Umbilical cord (tissue), 2 donors: ENCODE measurements at places on chromosomes 3 and 15.

- no peak for DNase-seq
These were observed 752.0 kb upstream of the GRM7 start for GRCh38 chr3:6108957-6109356.

DNA sequence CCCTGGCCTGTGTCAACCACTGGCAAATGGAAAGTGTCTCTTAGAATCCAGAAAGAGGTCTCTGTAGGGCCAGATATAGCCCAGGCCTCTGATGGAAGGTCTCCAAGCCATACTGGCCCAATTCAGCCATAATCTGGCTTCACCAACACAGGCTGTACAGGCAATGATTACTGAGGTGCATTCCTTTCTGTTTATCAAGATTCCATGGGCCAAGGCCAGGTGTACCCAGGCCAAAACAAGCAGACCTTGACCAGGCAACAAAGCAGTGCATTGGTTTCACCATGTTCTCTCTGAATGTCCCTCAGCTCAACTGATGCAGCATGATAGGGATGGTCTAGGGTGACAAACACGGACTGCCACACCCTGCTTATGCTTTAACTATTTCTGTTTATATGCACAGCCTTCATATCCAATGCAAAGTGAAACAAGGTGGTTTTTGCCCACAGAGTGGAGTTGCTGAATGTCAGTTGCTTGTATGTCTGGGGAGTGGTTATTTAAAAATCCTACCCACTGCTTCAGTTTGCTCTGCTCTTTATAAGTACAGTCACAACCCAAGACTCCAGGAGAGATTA lies 25.2 kb downstream of the CCNL1 start:
- DNase-seq, result no peak

- peak; percentile 21 for DNase-seq
These were observed 21.1 kb upstream of the CMTM8 start for GRCh38 chr3:32217339-32217738.

- DNase-seq, result no peak
These were observed 167.3 kb upstream of the THBS1 start for GRCh38 chr15:39413558-39413957.

DNA sequence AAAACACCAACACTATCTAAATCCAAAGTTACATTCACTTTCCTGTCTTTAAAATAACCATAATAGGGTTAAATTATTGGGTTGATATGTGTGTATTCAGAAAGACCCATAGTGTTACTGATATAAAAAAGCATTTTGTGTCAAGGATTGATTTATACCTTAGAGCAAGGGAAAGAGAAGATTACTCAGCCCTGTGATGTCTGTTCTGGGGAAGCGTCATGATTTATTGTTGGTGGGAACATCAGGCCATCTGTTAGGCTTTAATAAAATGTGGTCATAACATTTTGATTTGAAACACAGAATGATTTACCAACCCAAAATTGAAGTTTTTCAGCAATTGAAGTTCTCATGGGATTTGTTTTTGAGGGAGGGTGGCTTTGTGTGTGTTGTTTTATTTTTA lies 33.2 kb downstream of the SIDT1 start:
- no peak for DNase-seq

- DNase-seq, result no peak
These were observed 39.9 kb upstream of the SLC9A9 start for GRCh38 chr3:143888166-143888565.

GRCh38 chr3:13605555-13605954 lies 56.6 kb downstream of the FBLN2 start:
- no peak for DNase-seq

DNA sequence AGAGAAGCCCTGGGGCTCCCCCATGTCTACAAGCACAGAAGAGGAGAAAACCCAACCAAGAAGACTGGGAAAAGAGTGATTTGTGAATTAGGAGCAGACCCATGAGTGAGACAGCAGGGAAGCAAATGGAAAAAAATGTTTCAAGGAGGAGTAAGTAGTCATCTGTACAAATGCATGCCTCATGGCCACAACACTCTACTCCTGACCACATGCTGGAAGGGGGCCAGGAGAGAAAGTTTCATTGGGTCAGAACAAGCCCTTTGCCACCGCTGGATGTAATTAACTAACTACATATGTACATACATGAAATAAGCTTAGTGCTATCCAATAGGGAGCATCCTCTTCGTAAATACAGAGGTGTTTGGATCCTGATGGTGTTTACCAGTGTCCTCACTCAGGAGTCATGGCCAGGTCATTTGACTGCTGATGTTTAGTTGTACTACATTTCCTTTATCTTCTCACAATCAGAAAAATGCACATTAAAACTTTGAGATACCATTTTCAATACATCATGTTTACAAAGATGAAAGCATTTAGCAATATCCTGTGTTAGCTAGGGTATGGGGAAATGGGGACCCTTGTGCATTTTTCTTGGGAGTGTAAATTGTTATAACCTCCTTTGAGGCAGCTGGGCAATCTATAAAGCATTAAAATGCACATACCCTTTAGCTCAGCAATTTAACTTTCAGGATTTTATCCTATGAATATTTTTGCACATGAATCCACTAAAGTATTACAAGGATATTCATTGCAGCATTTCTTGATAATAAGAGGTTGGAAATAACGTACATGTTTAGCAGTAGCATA lies 27.1 kb downstream of the CLRN1 start:
- no peak for DNase-seq

DNA sequence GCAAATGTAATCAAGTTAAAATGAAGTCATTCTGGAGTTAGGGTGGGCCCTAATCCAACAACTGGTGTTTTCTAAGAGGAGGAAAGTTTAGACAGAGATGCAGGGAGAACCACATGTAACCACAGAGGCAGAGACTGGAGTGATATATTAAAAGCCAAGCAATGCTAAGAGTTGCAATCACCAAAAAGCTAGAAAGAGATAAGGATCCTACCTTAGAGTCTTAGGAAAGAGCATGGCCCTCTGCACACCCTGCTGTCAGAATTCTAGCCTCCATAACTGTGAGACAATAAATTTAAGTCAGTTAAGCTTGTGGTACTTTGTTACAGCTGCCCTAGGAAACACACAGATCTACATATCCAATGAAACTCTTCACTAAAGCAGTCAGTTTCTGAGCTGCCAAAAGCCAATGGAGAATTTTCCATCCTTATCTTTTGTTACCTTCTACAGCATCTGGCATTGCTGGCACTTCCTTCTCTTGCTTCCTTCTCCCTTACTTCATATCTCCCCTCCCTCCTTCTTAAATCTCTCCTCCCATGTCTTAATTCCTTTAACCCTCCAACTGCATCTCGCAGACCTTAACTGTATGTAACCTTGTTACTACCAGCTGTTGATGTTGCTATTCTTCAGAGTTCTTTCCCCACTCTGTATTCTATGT lies 11.2 kb downstream of the DCBLD2 start:
- DNase-seq, result peak; percentile 47

GRCh38 chr3:28617821-28618220 lies 269.2 kb upstream of the AZI2 start:
- no peak for DNase-seq

GRCh38 chr3:113255100-113255853 lies 43.9 kb downstream of the BOC start:
- DNase-seq, result peak; percentile 34

GRCh38 chr3:39098473-39099000 lies 8.9 kb downstream of the GORASP1 start:
- DNase-seq, result no peak

GRCh38 chr3:36149447-36149865 lies 230.8 kb upstream of the STAC start:
- no peak for DNase-seq

DNA sequence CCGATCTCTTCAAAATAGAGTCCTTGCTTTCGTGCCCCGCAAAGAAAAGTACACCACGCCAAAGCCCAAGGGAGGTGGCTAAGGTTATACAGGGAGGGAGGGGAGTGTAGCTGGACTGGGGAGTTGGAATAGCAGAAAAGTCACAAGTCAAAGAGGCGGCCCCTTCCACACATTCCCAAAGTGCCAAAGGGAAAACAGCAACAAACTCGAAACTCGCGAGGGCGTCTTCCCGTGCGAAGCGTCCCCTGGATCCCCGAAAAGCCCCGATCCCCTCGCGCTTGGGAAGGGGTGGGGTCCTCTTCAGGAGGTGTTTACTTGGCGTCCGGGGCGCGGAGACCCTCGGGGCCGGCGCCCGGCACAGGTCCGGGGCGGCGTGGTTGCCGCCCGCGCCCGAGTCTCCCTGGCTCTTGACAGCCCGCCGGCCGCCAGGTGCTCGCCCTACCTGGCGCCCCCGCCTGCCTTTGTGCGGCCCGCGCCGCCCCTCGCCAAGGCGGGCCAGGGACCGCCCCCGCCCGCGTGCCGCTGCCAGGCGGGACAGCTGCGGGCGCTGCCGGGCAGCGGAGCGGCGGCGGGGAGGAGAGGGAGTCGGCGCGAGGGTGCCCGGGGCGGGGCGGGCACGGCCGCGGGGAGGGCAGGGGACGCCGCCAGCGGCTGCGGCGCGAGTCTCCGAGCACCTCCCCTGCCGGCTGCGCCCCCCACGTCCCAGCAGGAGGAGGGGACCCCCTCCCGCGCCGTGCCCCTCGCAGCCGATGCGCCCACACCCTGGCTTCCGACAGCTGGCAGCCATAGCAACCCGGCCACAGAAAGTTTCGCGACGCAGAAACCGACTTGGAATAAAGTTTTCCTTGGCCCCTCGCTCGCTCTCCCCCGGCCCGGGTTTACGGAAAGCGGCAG lies 966 bp downstream of the MYO1E start:
- DNase-seq, result peak; percentile 39

DNA sequence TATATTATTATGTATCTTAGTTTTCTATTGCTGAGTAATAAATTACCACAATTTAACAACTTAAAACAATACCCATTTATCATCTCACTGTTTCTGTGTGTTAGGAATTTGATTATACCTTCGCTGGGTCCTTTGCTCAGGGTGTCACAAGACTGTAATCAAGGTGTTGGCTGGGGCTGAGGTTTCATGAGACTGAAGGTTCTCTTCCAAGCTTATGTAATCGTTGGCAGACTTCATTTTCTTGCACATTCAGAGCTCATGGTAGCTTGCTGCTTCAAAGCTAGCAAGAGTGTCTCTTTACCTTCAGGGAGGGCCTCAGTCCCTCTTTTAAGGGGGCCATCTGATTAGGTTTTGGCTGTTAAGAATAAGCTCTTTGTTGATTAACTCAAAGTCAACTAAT lies 293.1 kb downstream of the POLQ start:
- no peak for DNase-seq

- DNase-seq, result no peak
These were observed 274.9 kb upstream of the DCBLD2 start for GRCh38 chr3:99176169-99176964.

DNA sequence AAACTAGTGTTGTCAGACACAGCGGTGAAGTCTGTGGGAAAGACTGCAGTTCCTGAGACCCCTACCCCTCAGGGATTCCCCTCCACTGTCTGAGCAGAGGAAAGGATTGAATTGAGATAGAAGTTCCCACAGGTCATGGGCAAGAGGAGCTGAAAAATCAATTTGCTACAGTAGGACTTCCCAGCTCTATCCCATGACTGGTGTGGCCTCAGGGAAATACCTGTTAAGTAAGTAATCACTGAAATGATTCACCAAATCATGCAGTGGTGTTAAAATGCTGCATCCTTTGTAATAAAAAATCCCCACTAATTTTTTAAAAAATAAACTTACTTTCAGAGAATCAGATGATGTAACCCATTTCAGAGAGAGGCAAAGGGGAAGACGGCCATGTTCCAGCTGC lies 45.0 kb upstream of the SPRED1 start:
- DNase-seq, result no peak

DNA sequence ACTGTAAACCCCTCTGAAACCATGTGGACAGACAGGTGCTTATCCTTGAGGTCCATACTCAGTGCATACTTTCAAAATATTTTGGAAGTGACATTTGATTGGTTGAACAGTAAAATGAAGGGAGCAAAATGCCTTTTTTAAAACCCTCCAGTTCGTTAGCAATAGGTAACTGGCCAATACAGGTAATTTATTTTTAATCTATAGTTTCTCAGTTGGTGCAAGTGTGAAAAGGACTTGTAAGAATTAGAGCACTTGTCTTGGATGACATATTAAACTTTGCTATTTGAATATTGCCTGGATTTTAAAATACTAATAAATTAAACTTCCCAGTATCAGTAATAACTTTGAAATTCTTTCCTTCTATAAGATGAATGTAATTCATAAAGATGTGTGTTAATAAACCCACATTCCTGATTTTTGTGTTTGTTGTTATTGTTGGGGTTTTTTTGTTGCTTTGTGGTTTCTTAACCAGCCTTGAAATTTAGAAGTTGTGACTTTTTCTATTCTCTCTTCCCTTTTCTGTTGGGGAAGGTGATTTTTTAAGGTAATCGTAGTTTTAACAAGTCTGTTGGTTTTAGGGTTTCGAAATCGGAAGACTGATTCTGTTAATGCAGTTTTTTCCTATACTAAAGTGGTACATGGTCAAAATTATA lies 90.0 kb downstream of the STT3B start:
- DNase-seq, result no peak

DNA sequence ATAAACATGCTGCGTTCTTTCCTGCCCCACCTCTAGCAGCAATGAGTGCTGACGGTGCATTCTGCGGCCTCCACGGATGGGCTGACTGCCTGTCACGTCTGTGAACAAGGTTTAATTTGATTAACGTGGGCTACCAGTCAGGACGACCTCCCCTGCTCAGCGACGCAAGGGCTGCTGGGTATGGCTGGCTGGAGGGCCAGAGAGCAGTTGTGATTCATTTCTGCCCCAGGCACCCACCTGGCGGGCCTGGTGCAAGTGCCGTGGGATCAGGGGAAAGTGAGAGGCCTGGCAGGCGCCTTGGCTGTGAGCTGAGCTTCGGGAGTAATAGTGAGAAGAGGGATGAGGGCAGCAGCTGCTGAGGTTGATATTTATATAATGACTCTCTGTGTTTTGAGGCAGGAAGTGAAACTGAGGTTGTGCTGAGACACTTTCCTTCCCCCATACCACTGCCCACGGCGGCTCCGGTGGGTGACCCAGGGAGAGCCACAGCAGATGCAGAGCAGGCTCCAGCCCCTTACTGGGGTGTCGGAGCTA lies 190.4 kb upstream of the BCL6 start:
- no peak for DNase-seq

DNA sequence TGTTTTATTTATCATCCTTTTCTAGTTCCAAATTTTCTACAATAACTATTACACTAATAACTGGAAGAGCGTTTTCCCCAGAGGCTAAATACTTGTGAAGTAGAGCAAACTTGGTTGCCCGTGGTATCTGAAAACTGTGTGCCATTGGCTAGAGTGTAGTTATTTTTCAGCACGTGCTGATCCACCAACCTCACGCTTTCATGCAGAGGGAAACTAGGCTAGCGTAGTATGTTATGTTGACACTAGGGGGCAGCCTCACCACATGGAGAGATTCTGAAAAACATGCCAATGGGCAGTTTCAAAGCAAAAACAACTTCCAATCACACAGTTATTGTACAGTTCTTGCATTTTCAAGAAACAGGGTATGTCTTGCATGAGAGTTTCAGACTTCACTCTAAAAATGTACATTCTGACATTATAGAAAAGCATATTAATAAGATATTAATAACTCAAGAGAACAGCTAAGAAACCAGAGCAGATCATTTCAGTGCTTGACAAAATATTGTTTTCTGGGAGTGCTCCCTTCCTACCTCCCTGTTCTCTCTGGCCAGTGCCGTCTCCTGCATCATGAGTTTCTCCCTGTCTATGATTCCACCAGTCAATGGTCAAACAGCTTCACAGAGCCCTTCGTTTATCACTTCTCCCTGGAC lies 39.7 kb downstream of the SPATA12 start:
- peak; percentile 82 for DNase-seq

- DNase-seq, result no peak
These were observed 229.7 kb downstream of the SLCO3A1 start for GRCh38 chr15:92083190-92083589.
